ENCODE measurements at places on chromosomes 13 and 19. TPM values are rescaled to one million over a fixed set of nuclear protein-coding genes. Genes with fewer than 3 reads are reported as not detected.

Gene FUT1
- 9.1 TPM for total RNA-seq

Gene IRS2
- 63.9 TPM for total RNA-seq

Gene PDX1
- not detected for total RNA-seq

DNA sequence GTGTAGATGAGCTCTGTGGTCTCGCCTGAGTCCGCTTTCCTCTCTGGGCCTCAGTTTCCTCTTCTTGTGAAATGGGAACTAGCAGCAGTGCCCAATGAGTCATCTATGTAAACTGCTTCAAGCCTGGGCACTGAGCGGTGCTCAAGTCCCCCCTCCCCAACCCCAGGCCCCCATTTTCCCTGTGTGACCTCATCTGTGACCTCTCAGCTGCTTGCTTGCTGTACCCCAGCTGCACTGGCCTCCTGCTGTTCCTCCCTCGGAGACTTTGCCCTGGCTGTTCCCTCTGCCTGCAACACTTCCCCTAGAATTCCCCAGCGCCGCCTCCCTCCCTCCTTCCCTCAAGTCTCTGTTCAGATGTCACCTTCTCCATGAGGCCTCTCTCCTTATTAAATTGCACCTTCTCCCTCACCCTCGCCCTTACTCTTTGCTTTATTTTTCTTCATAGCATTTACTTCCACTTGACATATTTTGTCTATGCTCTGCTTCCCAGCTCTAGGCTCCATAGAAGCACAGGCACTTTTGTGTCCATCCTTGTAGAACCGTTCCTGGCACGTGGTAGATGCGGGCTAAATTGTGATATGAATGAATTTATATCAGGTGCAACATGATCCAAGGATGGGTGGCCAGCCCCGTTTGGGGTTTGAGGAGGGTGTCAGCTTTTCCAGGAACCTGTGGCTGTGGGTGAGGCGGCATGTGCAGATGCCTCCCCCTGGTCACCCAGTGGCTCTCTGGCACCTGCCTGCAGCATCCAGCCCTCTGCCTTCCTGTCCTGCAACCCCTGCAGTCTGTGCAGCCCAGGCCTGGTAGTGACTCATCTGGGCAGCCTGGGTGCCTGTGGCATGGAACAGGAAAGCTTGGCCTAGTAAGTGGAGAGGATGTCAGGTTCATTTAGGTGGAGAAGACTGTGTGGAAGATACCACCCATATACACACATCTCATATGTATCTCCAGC lies 26.3 kb downstream of the SIPA1L3 start:
- H3K36me3 ChIP-seq = no peaks in the 10 kb centered on the region
- H3K27ac ChIP-seq = peak overlapping the region; percentile 69
- H3K27me3 ChIP-seq = no peaks in the 10 kb centered on the region
- DNase-seq = peak; percentile 34
- peak overlapping the region; percentile 43 for H3K4me3 ChIP-seq

DNA sequence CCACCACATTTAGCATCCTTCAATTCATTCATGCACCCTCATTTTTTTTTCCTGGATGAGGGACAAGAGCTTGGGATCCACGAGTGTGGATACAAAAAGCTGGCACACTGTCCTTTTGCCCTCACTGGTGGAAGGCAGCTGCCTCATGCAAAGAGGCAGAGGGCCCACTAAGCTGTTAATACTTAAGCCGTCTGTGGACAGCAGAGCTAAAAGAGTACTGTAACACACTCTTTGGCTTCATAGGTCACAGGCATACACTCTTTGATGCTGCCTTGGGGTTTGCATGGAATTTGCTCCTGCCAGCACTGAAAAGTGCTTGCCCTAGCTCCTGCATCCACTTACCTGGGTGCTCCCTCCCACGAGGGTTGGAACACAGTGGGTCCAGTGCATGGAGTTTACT lies 978.4 kb upstream of the SPRY2 start:
- no peak overlapping the region for H3K27ac ChIP-seq
- H3K36me3 ChIP-seq = no peaks in the 10 kb centered on the region
- H3K4me1 ChIP-seq = no peaks in the 10 kb centered on the region
- no peak overlapping the region for H3K4me3 ChIP-seq
- H3K27me3 ChIP-seq = no peaks in the 10 kb centered on the region
